ENCODE measurements at places on chromosomes 12 and 14. TPM values are rescaled to one million over a fixed set of nuclear protein-coding genes. Genes with fewer than 3 reads are reported as not detected.
A peak's percentile ranks its signal among the peaks of the same experiment; 100 is the strongest.

GRCh38 chr12:32946504-32947131 is 50.0 kb upstream of the PKP2 start:
- DNase-seq = no peak

The OR6C2 gene
- total RNA-seq = 1.2 TPM

DNA sequence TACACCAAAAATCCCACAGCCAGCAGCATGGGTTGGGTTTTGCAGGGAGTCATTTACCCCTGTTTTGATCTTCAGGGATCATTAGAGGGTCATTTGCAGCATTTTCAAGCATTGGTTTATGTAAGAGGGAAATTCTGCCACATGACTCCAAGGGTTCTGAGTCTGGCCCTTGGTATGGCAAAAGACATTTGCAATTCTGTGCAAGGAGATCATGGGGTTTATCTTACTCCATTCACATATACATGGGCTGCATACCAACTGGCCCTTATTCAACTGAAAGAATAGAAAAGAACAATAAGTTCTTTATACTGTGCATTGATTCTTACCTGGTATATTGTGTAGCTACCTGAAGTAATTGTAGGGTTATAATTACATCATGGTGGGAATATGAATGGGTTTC is 13.7 kb downstream of the SIX4 start:
- no peak for DNase-seq

The TEX22 gene
- 6.2 TPM for total RNA-seq

- DNase-seq = no peak
Observed at GRCh38 chr14:64444140-64444539, 21.2 kb upstream of the AKAP5 start.

DNA sequence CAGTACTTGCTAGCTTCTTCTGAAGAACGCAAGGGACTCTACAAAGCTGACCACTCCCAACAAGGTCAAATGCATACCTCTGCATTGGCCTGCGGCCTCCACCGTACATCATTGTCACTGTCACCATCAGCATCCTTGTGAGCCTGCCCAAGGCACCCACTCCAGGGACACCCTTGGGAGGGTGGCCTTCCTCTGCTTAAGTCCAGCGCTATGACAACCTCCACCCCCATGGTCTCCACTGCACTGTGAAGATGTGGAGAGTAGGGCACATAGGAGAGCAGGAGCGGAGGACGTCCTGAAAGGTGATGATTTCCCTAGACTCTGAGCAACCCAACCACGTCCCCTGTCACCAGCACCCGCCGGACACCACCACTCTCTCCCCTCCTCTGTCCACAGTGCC is 252.8 kb downstream of the ALG10 start:
- DNase-seq = no peak

The CD4 gene
- total RNA-seq = 18.0 TPM

GRCh38 chr12:5242440-5242839 is 189.5 kb upstream of the NTF3 start:
- no peak for DNase-seq

DNA sequence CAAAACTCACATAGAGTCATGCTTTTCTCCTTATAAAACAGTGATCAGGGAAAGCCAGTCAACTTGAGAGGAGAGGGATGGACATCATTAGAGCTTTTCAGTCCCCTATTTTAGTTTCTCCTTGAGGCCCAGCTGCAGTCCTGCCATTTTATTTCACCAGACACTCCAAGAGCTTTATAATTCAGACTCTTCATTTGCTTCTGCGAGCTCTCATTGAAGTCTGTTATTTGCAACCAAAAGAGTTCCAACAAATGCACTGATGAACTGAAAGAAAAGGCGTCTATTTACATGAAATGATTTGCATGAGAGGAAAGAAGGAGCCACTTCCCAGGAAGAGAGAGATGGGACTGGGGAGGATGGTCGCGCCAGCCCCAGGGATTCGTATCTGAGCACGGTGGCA is 86.8 kb downstream of the NDUFA12 start:
- DNase-seq = no peak

DNA sequence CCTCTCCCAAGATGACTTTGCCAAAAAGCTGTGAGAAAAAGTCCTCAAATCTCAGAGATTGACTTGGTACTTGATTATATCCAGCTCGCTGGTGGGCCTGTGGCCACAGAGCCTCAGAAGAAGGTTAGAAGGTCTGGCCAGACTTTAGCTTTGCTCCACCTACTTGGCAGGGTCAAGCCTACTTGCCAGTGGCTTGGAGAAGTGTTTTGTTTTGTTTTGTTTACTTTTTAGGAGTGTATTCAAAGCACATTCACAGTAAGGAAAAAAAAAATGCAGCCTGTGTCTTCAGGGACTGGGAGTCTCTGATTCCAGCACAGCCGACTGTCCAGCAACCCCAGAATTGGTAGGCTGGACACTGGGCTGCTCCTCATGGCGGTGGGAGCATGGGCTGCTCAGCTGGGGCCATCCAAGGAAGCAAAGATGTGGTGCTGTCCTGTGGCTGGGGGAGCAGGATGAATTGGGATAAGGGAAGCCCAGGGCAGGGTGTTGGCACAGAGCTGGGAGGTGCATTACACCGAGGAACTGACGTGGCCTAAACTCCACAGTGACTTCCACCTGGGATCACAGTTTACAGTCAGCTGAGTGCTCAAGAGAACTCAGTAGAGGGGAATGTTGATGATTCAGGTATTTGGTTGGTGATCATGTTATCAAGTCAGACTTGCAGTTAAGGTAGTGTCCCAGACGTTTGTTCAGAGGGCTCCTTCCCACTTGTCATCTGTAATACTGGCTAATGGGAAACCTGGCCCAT is 73.5 kb downstream of the PPP2R5C start:
- no peak for DNase-seq

GRCh38 chr12:92597997-92598396 is 104.8 kb upstream of the PLEKHG7 start:
- no peak for DNase-seq

GRCh38 chr14:103808403-103809001 is 38.9 kb downstream of the PPP1R13B start:
- DNase-seq = peak; percentile 81

DNA sequence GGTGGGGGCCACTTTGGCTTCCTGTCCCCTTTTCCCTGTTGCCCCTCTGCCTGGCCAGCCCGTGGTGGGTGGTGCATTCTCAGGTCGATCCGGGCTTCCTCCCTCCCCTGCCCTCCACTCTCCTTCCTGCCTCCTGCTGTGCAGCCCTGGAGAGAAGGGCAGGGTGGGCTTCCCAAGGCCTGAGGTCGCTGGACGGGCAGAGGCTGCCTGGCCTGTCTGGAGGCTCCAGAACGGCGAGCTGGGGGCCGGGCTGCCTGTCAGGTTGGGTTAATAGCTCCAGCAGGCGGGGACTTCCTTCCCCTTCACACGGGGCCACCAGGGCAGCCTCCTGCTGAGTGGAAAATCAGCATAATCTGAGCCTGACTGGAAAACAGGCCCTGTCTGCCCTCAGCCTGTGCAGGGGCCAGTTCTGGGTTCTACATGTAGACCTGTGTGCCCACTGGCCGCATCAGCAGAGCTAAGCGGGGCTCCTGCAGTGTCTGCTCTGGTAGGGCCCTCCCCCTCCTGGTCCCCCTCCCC is 11.3 kb downstream of the KIF26A start:
- DNase-seq = no peak

The SERPINA12 gene
- total RNA-seq = not detected

GRCh38 chr12:93322784-93323183 is 54.9 kb upstream of the NUDT4 start:
- DNase-seq = no peak

DNA sequence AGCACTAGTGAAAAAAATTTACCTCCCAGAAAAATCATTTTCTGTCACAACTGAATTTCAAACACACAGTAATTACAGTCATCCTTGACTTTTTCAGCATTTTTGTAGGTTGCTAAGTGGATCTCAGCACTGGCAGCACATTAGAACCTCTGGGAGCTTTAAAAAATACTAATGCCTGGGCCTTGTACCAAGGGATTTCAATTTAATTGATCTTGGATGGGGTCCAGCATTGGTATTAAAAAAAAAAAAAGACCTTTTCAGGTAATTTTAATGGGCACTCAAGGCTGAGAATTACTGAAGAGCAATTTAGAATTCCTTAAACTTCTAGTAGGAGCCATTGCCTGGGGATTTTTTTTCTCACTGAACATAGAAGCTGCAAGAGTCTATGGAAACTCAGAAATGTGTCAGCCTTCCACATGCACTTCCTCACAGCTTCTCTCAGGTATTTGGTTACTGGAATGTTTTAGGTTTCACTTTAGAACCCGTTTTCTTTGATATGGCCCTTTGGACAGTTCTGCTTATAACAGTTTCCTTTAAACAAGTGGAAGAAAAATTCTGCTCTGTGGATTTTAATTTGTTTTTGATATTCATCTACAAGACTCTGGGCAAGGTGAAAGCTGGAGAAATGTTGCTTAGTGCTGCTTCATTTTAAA is 88.5 kb upstream of the DACT1 start:
- no peak for DNase-seq

The LRTM2 gene
- not detected for total RNA-seq

The CELA1 gene
- total RNA-seq = not detected

The ZBTB39 gene
- total RNA-seq = 7.5 TPM

The STON2 gene
- 61.4 TPM for total RNA-seq

GRCh38 chr12:2960390-2960956 is 1.3 kb downstream of the TEAD4 start:
- no peak for DNase-seq

The MGP gene
- total RNA-seq = 500 TPM

The TGFB3 gene
- 315 TPM for total RNA-seq

DNA sequence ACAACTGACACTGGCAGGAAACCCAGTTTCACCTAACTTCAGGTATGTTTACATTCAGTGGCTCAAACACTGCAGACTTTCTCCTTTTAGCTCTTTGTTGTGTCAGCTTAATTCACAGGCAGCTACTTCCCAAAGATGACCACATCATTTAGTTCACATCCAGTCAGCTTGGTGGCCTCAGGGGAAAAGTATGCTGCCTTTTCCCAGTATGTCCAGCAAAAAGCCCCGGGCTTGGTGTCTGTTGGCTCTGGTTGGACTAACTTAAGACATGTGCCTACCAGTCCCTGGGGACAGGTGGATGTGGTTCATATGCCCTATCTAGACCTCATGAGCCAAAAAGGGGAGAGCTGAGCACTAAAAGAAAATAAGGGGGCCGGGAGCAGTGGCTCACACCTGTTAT is 56.4 kb downstream of the GOLGA5 start:
- DNase-seq = no peak

The CIROP gene
- not detected for total RNA-seq
